ENCODE measurements at places on chromosomes 4 and X. TPM values are rescaled to one million over a fixed set of nuclear protein-coding genes. Genes with fewer than 3 reads are reported as not detected.

Gene FAM53A
- 1.5 TPM for total RNA-seq

Gene SLC9B2
- 91.0 TPM for total RNA-seq

Gene AGA
- total RNA-seq: 21.1 TPM

DNA sequence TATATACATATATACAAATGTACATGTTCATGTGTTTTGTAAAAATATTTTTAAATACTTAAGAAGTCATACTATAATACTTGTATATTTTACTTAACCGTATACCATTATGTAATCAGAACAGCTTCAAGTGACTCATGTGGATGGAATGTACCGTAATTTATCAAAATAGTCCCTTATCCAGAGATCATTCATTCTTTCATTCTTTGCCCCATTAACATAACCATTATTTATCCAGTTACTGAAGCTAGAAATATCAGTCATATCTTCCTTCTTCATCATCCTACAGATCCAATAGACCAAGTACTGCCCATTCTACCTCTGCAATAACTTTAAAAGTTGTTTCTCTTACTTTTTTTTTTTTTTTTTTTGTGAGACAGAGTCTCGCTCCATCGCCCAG is 164.2 kb downstream of the MAB21L2 start:
- no peak for DNase-seq

GRCh38 chr4:2442175-2442993 is 23.6 kb downstream of the CFAP99 start:
- no peak for DNase-seq

DNA sequence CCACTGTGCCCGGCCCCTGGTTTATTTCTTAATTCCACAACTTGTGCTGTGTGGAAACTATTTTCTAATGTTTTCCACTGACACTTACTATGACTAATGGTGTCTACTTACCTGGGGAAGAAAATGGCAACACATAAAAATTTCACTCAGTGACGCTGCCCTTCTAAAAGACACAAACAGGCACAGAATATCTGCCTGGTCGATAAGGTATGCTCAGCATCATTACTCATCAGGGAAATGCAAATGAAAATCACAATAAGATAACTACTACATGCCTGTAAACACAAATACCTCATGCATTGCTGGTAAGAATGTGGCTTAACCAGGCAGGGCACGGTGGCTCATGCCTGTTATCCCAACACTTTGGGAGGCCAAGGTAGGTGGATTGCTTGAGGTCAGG is 61.6 kb downstream of the UBE2K start:
- no peak for DNase-seq

- DNase-seq: no peak
Observed at GRCh38 chr4:168908093-168908492, 102.0 kb downstream of the CBR4 start.

GRCh38 chr4:107806196-107806595 is 18.5 kb upstream of the SGMS2 start:
- no peak for DNase-seq

Data from Karpas-422 (cell line).